ENCODE measurements at places on chromosomes 16 and 17. TPM values are rescaled to one million over a fixed set of nuclear protein-coding genes. Genes with fewer than 3 reads are reported as not detected.

Gene ATP1B2
- not detected for total RNA-seq

Gene KRT24
- not detected for total RNA-seq

Gene HS3ST3B1
- 7.5 TPM for total RNA-seq

Gene OR3A1
- not detected for total RNA-seq

Gene CFAP97D1
- not detected for total RNA-seq

Gene IFT20
- total RNA-seq: 64.5 TPM

Gene NME1
- 304 TPM for total RNA-seq

Gene ADGRG1
- under 0.01 TPM for total RNA-seq

Gene MT4
- total RNA-seq: not detected

Gene DNAH9
- total RNA-seq: not detected

Gene TMEM235
- total RNA-seq: not detected

Gene TMC7
- total RNA-seq: under 0.01 TPM

Gene VAT1L
- total RNA-seq: 22.0 TPM

Gene CCL5
- not detected for total RNA-seq

Measured in myometrial cell (primary cell).